Psoas muscle (tissue), 8 donors: ENCODE measurements at places on chromosomes 4 and X.

DNA sequence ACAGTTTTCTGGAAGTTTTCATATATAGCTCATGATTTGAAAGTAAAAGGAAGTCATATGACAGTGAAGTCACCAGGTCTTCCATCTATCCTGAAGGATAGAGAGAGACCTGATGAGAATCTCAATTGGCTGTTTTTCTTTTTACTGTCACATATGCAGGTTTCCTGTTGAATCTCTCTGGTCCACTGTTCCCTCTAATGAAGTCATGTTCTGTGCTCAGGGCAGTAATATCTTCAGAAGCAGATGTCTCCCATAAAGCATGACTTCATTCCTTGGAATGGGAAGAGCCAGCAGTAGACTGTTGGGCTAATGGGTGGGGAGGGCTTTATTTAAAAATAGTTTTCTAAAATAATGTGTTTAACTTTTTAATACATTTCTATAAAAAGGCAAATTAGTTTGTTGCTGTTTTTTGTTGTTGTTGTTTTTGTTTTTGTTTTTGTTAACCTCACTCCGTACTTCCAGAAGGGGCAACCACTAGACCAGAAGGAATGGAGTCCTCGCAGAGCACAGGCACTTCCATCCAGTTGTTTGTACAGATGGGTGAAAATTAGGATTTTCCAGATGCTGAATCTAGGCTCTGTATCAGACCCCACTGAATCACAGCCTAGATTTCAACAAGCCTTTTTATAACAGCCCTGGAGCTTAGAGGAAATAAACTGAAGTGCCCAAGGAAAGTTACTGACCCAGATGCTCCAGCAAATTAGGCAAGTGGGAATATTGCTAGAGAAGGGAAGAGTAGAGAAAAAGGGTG is 54.2 kb downstream of the AWAT2 start:
- DNase-seq, result no peak

DNA sequence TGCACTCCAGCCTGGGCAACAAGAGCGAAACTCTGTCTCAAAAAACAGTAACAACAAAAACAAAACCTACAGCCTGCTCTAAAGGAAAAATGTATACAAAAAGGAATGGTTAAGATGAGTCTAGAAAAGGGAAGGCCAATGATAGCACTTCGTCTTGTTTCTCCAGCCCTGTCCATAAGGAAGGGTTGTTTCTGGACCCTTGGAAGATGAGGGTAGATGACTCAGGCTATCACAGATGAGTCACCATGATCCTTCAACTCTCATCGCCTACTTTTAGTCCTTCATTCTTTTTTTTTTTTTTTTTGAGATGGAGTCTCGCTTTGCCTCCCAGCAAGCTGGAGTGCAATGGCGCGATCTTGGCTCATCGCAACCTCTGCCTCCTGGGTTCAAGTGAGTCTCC is 8.8 kb downstream of the PLA2G12A start:
- no peak for DNase-seq

- DNase-seq, result no peak
These were observed 578.6 kb downstream of the SPOCK3 start for GRCh38 chr4:166655705-166656104.

DNA sequence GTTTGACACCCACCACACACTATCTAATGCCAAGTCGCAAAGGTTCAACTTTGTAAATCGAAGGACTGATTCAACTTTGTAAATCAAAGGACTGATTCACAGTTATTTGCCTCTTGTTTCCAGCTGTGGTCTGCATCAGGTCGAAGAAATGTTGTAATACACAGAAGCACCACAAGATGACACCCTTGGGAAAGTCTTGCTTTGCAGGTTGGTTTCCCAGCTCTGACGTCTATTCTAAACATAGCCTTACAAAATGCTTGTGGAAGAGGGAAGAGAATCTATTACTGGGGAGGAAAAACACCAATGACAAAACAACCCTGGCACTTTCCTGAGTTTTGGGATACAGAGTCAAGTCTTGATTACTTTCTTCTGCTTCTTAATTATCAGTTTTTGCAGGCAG is 35.3 kb downstream of the SUPT20HL1 start:
- no peak for DNase-seq
